Iris pigment epithelial cell (primary cell): ENCODE measurements at places on chromosomes 1 and 21.
A peak's percentile ranks its signal among the peaks of the same experiment; 100 is the strongest.

GRCh38 chr21:46234436-46234950 lies 5.9 kb upstream of the LSS start:
- no peak for DNase-seq

GRCh38 chr1:156480411-156481192 lies 20.0 kb downstream of the MEF2D start:
- no peak for DNase-seq

DNA sequence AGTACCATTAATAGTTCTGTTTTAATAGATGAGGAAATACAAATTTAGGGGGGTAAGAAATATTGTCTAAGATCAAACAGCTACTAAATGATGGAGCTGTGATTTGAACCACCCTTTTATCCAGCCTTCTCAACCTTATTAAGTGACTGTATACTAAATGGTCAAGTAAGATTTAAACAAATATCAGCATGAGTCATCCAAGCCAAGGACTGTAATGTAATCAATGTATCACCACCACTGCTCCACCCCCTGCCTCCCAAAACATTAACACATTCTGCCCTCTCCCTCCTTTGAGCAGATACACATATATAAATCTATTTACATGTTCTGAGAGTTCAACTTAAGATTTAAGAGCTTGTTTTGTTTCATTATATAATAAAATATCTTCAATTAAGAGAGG lies 58.9 kb downstream of the LRRC40 start:
- peak; percentile 61 for DNase-seq

DNA sequence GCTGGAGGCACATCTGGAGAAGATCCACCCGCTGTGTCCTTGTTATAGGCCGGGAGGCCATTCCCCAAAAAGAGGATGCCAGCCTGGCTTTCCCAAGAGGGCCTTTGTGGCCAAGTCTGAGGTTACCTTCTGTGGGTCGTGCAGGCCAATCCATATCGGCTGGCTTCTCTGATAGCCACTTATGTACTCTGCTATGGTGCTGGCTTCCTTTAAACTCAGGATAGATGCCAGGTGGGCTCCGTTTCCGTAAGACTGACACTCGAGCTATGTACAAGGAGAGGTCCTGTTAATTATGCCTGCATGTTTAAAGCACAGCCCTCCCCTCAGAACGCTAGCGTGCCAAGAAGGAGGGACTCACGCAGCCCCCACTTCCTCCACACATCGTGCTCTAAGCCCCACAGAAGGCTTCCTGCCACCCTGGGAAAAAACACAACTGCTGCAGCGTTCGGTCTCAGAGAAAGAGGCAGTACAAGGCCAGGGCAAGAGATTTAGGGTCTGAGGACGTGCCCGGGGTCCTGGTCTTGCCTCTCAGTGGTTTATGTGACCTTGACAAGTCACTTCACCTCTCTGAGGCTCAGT lies 11.6 kb downstream of the REG4 start:
- no peak for DNase-seq

GRCh38 chr1:71232166-71232763 lies 151.4 kb upstream of the ZRANB2 start:
- no peak for DNase-seq

- DNase-seq = no peak
These were observed 81.7 kb upstream of the ADAM30 start for GRCh38 chr1:119978018-119978505.

GRCh38 chr1:172448995-172449584 lies 5.2 kb upstream of the PIGC start:
- DNase-seq = peak; percentile 41

DNA sequence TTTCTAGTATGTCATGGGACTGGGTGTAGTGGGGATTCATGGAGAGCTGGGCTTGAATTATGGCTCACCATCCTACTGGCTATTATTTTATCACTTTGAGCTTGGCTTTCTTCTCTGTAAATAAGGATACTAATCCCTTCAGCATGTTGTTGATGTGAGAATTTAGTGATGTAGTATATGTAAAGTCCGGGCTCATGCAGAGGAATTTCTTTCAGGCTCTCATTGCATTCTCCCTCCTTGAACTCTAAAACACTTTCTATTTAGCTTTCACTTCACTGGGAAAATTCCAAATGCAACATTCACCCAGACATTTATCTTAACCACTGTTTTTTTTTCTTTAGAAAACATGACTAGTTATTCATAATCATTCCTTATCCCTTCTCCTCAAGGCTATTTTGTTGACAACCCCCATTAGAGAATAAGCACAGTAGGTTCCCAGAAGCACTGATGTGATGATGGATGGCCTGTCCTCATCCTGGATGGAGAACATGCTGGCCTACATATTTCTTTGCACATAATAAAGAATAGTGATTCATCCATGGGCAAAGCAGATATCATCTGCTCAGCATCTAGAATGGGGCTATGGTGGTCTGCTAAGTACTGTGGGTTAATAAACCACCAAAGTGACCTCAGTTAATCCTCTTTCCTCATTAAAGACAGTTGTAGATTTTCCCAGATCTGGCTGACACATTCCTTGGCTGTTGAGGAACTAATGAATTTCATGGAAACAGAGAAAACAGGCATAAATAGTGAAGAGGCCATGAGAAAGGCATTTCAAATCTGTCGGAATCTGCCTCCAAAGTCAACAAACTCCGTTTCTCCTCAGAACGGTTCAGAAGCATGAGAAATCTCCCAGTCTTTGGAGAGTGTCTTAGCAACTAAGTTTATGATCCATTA lies 68.0 kb upstream of the CYP2J2 start:
- peak; percentile 77 for DNase-seq

DNA sequence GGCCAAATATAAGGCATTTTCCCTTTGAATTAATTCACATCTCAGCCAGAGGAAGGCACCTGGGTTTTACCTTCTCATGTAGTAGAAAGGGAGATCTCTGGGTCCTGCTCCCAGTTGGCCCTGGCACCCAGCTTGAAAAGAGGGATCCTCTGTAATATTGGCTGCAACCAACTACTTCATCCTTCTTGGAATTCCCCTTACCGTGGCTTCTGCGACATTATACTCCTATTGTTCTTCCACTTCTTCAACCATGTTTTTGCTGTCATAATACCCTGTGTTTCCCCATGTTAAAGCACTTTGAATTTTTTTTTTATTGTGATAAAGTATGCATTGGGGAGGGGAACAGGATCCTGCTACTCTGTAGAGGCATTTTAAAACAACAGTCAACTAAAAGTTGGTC lies 26.8 kb downstream of the RNF220 start:
- DNase-seq = no peak

DNA sequence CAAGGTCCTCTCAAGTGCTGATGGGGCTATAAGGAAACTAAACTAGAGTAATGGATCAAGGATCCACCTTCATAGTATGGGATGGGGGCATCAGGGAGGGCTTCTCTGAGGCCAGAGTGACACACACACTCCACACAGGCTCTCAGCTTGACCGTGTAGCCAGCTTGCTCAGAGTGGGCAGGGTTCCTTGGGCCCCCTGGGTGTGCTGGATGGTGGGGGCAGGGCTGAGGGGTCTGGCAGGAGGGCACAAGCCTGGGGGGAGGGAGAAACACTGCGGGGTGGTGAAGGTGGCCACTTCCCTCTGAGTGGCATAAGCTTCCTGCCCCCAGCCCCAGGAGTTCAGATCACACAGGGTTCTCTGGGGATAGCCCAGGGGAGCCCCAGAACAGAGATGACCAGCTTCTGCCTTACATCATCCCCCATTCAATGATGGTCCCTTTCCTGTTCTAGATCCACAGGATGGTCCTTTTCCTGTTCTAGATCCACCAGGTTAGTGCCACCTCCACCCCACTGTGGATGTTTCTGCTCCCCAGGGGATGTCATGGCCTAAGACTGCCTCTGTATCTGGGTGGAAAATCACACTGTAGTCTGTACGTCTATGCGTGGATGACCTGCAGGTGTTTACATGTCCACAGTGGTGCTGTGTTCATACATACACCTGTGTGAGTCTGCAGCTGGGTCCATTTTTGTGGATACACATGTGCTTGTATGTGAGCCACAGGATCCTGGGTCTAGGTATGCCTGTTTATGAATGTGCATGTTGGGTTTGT lies 525.0 kb downstream of the PTPRU start:
- no peak for DNase-seq

GRCh38 chr1:62439652-62440371 lies 3.0 kb downstream of the USP1 start:
- peak; percentile 13 for DNase-seq

GRCh38 chr1:66533804-66534740 lies at the start of gene SGIP1:
TSS of gene SGIP1 (plus strand) at chr1:66534153. CDS start at chr1:66534359, 206 bp downstream.
- DNase-seq = peak; percentile 91

GRCh38 chr1:234926264-234926558 lies 202.4 kb downstream of the TOMM20 start:
- no peak for DNase-seq

DNA sequence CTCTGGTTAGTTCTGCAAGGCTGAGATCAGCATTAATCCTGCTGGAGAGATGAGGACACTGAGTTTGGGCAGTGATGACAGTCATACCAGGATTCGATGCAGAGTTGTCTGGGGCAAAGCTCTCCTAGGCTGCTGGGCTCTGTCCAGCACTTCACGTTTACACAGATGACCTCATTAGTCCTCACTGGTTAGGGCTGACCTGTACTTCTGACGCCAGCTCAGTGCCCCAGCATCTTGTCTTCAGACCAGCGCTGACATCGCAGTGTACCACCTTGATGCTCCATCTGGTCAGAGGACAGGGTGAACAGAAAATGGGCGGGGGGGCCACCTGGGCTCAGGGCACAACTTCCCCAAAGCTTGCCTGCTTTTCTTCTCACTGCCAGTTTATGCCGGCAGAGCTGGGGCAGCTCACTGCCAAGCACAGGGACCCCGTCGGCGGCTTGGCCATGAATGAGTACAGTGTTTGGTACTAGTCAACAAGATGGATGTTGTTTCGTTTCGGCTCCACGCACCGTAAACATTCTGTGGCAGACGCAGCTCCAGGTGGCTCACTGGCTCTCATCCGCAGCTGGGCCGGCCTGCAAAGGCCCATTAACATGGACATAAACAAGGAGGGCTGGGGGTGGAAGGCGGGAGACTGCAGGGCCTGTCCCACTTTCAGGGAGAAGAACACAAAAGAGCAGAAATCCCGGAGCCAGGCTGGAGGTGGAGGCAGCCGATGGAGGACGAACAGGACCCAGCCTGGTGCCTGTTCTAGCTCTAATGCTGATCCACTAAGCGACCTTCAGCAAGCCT lies 118.7 kb downstream of the GLIS1 start:
- peak; percentile 21 for DNase-seq

DNA sequence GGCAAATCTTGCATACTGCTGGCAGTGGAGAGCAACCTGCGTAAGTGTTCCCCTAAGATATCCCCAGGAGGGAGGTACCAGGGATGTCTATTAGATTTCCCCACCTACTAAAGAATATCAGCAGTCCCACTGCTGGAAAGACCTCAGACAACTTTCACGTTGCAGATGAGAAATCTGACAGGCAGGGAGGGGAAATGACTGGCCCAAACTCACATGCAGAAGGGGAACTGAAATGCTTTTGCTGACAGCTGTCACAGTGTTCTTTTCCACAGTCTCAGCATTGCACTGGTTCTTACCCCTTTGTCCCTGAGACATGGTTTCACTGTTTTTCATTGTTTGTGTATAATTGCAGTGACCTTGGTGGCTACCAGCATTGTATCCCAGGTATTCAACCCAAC lies 84.8 kb upstream of the ATP1A1 start:
- no peak for DNase-seq

GRCh38 chr1:175415129-175415712 lies 222.6 kb upstream of the KIAA0040 start:
- no peak for DNase-seq

- DNase-seq = no peak
These were observed 95.8 kb downstream of the PSMG1 start for GRCh38 chr21:39087238-39088030.

- DNase-seq = peak; percentile 37
These were observed 7.3 kb upstream of the ANKRD13C start for GRCh38 chr1:70361727-70362398.

DNA sequence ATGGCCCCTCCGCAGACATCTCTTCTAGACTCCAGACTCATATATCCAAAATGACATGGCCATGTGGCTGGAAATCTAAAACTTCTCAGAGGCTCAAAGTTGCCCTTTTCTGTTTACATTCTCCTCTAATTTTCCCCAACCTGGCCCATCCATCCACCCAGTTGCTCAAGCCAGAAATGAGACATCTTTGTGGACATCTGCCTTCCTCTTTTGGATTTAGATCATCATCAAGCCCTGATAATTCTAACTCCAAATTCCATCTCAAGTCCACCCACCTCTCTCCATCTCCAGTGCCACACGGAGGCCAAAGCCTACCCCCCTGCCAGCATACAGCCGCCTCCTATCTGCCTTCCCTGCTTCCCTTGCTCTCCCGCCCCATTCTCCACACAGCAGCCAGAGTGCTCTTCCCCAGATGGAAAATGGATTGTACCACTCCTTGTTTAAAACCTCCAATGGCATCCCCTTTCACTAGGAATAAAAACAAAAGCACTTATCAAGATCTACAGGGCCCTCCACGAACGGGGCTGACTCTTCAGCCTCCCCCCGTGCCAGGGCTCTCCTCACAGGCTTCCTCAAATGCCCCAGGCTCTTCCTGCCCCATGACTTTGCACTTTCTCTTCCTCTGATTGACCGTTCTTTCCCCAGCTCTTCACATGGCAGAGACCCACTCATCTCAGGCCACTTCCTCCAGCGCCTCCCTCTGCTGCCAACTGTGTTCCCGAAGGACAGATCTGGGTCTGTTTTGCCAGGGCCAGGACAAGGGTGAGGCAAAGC lies 40.1 kb downstream of the SYT6 start:
- DNase-seq = no peak

- DNase-seq = peak; percentile 67
These were observed 58.6 kb downstream of the GIPC2 start for GRCh38 chr1:78104322-78104721.

DNA sequence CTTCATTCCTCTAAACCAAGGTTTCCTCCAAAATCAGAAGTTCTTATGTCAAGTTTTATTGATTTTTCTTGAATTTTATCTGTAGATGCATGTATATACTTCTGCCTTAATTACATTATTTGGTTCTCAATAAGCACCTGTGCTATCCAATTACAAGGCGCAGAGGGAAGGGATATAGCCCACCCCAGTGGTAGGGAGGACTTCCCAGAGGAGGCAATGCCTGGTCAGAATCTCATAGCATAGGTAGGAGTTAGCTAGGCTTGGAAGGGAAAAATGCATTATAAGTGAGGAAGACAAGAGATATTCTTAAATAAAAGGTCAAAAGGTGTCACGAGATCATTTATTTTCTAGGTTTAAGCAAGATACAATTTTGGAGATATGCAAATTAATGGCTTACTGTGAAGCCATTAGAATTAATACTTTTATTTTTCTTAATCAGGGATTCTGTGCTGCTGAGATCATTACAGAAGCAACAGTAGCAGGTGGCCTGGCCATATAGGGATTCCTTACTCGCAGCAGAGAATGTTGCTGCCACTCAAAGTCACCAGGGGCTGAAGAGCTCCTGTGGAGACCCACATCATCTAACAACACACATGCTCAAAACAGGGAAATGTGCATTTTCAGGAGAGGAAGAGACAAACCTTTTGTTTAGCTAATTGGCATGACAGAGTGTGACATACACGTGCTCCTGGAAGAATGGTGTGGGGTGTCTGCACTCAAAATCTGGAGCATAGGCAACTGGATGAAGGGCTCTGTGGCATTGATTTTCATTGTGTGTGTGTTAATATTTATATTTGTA lies 178.3 kb downstream of the ATG4C start:
- DNase-seq = no peak

- peak; percentile 17 for DNase-seq
These were observed 57.4 kb upstream of the TARS2 start for GRCh38 chr1:150429805-150430204.

- DNase-seq = peak; percentile 79
These were observed 522 bp downstream of the TMEM59 start for GRCh38 chr1:54052431-54052933.
